ENCODE measurements at places on chromosomes 12 and 14.

GRCh38 chr14:21543963-21544362 is 17.8 kb upstream of the SALL2 start:
- DNase-seq: no peak

DNA sequence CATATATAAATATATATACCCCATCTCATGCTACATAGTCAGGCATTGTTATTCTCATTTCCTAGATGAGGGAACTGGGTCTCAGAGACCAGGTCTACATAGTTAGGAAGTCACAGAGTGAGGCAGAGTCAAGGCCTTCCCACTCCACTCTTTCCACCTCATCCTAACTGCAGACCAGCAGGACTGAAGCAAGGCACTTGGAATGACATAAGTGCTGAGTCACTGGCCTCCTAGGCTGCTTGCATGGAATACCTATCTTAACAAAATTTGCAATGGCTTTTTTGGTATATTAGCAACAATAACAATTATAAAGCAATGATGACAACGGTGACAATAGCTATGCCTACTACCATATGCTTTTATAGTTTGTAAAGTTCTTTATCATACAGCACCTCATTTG is 5.4 kb upstream of the ANO4 start:
- no peak for DNase-seq

- no peak for DNase-seq
These were observed 155.6 kb upstream of the LMNTD1 start for GRCh38 chr12:25708661-25709060.

- DNase-seq: no peak
These were observed 31.9 kb upstream of the HIF1A start for GRCh38 chr14:61663312-61663979.

GRCh38 chr12:77893918-77894317 is 63.2 kb downstream of the NAV3 start:
- no peak for DNase-seq

GRCh38 chr14:21057803-21058675 is at the start of gene RNASE8:
TSS of gene RNASE8 (plus strand) at chr14:21057822. CDS start at chr14:21057893, 71 bp downstream.
- DNase-seq: no peak

DNA sequence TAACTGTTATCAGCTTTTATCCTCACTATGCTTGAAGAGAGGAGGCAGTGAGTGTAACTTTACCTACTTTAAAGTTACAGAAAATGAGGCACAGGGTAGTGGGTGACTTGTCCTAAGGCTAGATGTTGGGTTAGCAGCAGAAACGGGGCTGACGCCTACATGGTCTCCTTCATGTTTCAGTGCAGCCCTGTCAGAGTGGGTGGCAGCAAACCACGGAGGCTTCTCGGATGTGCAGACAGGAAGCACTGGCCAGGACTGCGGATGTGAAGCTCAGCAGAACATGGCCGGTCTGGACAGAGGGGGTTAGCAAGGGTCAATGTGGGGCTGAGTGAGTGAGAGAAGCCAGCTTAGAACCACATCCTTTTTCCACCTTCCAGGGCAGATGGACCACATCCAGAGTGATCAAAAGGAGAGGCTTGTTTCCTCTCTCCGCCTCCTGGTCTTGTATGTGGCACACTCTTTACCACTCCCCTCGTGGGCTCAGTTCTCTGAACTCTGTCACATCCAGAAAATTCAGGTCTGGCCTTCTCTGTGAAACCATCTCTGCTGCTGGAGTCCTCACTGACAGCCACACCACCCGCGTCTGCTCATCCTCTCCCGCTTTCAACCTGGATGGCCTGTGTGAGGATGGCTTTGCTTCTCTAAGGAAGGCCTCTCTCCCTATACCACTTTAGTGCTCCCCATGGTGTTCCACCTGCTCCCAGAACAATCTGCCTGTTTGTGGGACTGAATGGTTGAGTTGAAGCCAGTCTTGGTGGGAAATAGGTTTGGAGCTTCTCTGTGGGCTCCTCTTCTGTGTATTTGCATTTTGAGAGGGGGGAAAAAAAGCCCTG is 14.1 kb downstream of the SUSD6 start:
- no peak for DNase-seq

GRCh38 chr12:119710374-119710964 is 42.5 kb downstream of the PRKAB1 start:
- DNase-seq: no peak

- no peak for DNase-seq
These were observed 30.1 kb downstream of the NRDE2 start for GRCh38 chr14:90301668-90302090.

GRCh38 chr12:30440826-30441602 is 254.7 kb downstream of the IPO8 start:
- DNase-seq: no peak

DNA sequence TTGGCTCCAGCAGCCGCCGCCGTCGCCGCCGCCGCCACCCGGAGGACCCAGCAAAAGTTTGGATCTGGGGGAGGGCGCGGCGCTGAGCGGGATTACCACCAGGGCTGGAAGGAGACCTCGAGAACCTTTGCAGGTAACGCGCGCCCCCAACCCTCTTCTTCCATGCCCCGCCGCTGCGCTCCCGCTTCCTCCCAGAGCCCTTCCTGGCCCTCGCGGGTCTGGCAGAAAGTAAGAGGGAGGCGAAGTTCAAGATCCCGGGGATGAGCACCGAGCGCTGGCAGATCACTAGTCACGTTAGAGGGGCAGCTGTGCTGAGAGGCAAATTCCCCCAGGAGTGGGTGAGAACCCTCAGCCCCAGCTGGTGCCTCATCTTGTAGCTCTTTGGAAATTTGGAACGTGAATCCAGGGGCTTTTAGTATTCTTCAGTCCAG is 3.9 kb downstream of the FLRT2 start:
- DNase-seq: no peak

DNA sequence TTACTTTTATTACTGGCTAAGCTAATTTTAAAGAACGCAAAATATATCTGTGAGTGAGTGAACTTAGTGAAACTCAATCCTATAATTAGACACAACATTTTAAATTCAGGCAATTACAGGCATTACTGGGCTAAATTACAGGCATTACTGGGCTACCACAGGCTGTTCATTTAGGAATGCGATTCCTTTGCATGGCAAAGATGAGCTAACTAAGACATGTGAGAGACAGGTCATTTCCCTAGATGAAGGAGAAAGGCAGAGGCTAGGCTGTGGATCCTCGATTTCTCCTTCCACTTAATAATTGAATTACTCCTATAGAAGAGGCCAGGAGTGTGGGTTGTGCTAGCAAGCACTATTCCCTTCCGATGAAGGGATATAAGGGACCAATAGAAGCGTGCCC is 429.4 kb upstream of the LMO3 start:
- no peak for DNase-seq

DNA sequence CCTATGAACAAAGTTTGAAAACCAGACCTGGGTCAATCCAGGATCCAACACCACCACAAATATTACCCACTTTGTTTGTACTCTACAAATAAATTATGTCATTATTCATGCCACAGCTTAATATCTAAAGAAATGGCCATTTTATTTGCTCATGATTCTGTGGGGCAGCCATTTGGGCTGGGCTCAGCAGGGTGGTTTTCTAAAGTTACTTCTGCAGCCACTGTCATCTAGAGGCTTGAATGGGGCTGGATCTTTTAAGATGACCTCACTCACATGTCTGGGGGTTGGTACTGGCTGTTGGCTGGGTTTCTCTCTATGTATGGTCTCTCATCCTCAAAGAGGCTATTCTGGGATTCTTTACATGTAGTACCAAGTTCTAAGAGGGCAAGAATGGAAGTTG is 96.2 kb downstream of the VCPKMT start:
- no peak for DNase-seq

DNA sequence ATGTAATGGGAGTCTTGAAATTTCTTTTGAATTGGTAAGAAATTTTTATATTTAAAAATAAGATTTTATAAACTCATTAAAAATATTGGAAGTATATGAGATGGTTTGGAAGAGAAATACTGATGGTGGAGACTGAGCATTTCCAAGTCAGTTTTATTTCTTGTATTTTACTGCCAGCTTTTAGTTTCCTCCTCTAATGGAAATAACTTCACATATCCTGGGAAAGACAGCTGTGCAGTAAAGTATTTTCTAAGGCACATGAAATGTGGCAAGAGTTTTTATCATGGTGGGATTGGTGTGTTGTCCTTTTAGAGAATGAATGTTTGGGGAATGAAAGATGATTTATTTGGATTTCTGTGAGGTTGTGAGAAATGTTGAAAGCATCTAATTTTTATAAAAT is 346.9 kb upstream of the RGS6 start:
- DNase-seq: no peak

DNA sequence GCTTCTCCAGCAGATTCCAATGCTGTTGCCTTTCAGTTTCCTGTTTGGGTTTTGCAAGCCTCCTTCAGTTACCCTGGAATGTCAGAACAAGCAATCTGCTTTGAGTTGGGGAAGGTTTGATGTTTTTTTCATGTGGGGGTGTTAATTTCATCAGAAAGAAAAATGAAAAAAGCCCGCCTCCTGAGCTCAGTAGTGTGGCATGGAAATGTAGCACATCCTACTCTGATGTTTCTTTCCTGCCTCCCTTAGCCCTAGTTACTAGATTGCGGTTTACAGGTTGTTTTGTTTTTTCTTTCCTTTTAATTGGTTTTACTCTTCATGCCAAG is 22.6 kb downstream of the IFNG-AS1 start:
- DNase-seq: no peak

GRCh38 chr12:119684711-119685369 is 16.9 kb downstream of the PRKAB1 start:
- no peak for DNase-seq

DNA sequence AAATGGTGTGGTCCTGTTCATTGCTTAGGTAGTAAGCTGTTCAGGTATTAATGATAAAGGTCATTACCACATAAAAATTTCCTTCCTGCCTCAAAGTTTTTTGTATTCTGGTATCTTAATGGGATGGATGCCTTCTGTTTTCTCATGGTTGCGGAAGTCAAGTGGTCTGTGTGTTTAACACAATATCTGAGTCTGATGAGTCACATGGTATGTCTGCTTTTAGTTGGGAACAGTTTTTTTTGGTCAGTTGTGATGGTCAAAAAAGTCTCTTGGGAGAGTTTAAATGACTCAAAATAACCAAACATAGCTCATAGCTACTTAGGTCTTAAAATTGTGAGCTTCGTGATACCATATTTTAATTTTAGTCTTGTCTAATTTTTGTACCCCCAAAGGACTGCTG is 40.7 kb downstream of the STK38L start:
- no peak for DNase-seq

DNA sequence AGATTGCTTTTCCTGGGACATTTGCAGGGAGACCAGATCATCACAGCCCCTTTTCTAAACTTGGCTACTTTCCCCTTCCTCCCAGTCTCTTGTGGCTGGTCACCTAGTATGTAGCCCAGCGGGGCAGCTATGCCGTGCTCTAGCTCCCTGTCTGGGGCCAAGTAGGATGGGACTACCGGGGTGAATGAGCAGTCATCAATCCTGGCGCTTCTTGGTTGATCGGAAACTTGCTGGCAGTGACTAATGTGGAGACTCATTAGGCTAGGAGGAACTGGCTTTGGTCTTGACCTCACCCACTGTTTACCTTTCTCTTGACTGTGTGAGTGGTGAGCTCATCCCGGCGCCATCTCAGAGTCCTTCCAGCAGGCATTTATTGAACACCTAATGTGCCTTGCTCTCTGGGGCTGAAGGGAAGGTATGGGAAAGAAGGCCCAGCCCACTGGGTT is 15.9 kb downstream of the PLEKHG3 start:
- no peak for DNase-seq
